ENCODE measurements at places on chromosomes 2 and 18. TPM values are rescaled to one million over a fixed set of nuclear protein-coding genes. Genes with fewer than 3 reads are reported as not detected.

Gene MTHFD2
- total RNA-seq, result 49.1 TPM

Gene RESP18
- total RNA-seq, result not detected

Gene SCTR
- total RNA-seq, result not detected

Gene GLI2
- 7.5 TPM for total RNA-seq

Gene HTR2B
- 16.8 TPM for total RNA-seq

Gene MAP3K20
- total RNA-seq, result 335 TPM

Gene SCYGR4
- total RNA-seq, result not detected

Gene C2orf76
- total RNA-seq, result 10.0 TPM

Gene MC5R
- total RNA-seq, result not detected

Gene METAP1D
- 4.4 TPM for total RNA-seq

Gene RTP5
- total RNA-seq, result not detected

Gene NDUFAF7
- 13.9 TPM for total RNA-seq

Gene UPP2
- not detected for total RNA-seq

Gene ALS2
- total RNA-seq, result 19.4 TPM

Gene CPS1
- 1.2 TPM for total RNA-seq

Gene TMEM37
- 2.8 TPM for total RNA-seq

Gene LCT
- not detected for total RNA-seq

Gene POTEC
- not detected for total RNA-seq

Gene SCN2A
- total RNA-seq, result 0.13 TPM

Gene ANKRD30B
- total RNA-seq, result not detected

Gene CHRND
- total RNA-seq, result not detected

Gene ACVR1C
- total RNA-seq, result not detected

Gene MTLN
- 186 TPM for total RNA-seq

Gene UGT1A9
- total RNA-seq, result not detected

Gene TCF7L1
- total RNA-seq, result 5.6 TPM

Gene TFPI
- 93.1 TPM for total RNA-seq

Gene PTPRN
- total RNA-seq, result 3.0 TPM

Gene HOXD8
- total RNA-seq, result 4.0 TPM

Gene LRP2
- not detected for total RNA-seq

Gene CEP192
- 19.7 TPM for total RNA-seq

Gene SF3B6
- total RNA-seq, result 121 TPM

Gene SOX11
- total RNA-seq, result 0.29 TPM

Gene NEU2
- total RNA-seq, result not detected

Gene RASGRP3
- total RNA-seq, result 10.6 TPM

Gene CRYBA2
- not detected for total RNA-seq

Gene TM4SF20
- total RNA-seq, result not detected

Gene TFCP2L1
- 1.6 TPM for total RNA-seq

Gene SERPINB13
- not detected for total RNA-seq

Gene DPYSL5
- 0.50 TPM for total RNA-seq

Gene ANKRD30BL
- not detected for total RNA-seq

Gene AGXT
- not detected for total RNA-seq

Gene DGUOK
- total RNA-seq, result 36.4 TPM

Gene PPP1R7
- total RNA-seq, result 87.2 TPM

Gene NT5C1B
- total RNA-seq, result not detected

Gene FBLN7
- total RNA-seq, result 1.1 TPM

Gene SAG
- total RNA-seq, result not detected

Gene LRRC30
- total RNA-seq, result not detected

Gene SERPINB10
- total RNA-seq, result not detected

Gene PLGLB1
- 2.0 TPM for total RNA-seq

Gene CHST9
- total RNA-seq, result 2.0 TPM

Gene PTRHD1
- 20.4 TPM for total RNA-seq

Gene OTOS
- not detected for total RNA-seq

Gene SH3BP4
- 38.6 TPM for total RNA-seq

Gene STPG4
- not detected for total RNA-seq

Gene RPS27A
- total RNA-seq, result 984 TPM

Gene UGT1A5
- total RNA-seq, result not detected

Gene RNF144A
- 5.4 TPM for total RNA-seq

Gene PSMA8
- total RNA-seq, result not detected

Gene BOLL
- total RNA-seq, result not detected

Gene AQP12A
- not detected for total RNA-seq
